ENCODE measurements at places on chromosomes 2 and 18. TPM values are rescaled to one million over a fixed set of nuclear protein-coding genes. Genes with fewer than 3 reads are reported as not detected.
A peak's percentile ranks its signal among the peaks of the same experiment; 100 is the strongest.

- no peaks in the 10 kb centered on the region for H3K36me3 ChIP-seq
- H3K4me3 ChIP-seq, result no peak overlapping the region
- no peaks in the 10 kb centered on the region for H3K4me1 ChIP-seq
- no peak for DNase-seq
- no peaks in the 10 kb centered on the region for H3K27me3 ChIP-seq
- no peak overlapping the region for H3K27ac ChIP-seq
Measured at GRCh38 chr2:214378455-214379103, 32.3 kb upstream of the VWC2L start.

DNA sequence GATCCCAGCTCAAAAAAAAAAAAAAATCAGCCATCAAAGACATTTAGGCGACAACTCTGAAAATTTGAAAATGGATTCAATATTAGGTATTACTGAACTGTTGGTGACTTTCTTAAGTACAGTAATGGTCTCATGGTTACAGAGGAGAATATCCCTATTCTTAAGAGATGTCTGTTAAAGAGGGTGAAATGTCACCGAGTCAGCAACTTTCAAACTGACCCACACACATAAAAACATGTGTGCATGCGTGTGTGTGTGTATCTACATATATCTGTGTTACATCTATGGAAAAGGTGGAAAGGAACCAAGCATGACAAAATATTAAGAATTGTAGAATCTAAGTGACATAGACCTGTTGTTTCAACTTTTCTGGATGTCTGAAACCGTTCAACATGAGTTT lies 41.6 kb upstream of the GLI2 start:
- H3K4me3 ChIP-seq, result no peak overlapping the region
- no peak for DNase-seq

- H3K4me3 ChIP-seq, result no peak overlapping the region
- peaks cover 5% of the 10 kb centered on the region for H3K36me3 ChIP-seq
- H3K4me1 ChIP-seq, result peaks cover 75% of the 10 kb centered on the region
- no peak overlapping the region for H3K27ac ChIP-seq
Measured at GRCh38 chr2:42125841-42126594, 43.1 kb upstream of the EML4 start.

DNA sequence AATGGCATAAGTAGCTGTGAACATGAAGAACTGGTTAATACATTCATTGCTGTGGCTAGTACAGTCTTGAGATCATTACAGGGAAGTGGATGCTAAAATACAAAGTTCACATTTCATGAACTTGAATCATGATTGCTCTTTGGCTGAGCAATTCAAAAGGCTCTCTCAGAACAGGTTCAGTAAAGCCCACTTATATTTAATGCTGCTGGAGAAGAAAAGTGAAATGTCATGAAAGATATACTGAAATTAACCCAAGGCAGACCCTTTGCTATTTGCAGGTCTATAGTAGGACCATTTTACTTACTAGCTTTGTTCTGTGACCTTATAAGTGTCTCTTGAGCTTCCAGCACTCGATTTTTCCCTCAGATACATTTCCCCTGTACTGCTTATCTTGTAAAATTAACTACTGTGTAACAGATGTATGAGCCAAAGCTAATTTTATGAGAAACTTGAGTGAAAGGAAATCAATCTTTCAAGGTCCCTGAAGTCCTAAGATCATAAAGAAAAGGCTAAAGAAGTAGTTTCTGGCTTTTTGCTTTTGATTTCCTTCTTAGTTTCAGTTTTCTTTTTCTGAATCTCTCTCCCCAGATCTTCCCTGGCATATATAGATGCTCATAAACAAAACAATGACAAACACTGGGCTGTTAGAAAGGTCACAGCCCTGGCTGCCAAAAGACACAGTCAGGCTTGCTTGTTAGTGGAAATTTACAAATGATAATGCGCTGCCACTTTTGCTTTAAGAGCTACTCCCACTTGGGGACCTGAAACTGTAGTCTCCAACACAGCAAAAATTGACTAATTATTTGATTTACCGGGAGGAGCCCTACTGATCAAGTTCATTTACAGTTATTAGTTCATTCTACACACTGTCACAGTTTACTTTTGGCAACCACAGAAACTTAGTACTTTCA lies 132.7 kb upstream of the XPO1 start:
- H3K4me3 ChIP-seq, result peak overlapping the region; percentile 10
- H3K4me1 ChIP-seq, result peaks cover 17% of the 10 kb centered on the region
- DNase-seq, result peak; percentile 51

- H3K4me1 ChIP-seq, result no peaks in the 10 kb centered on the region
- peaks cover 14% of the 10 kb centered on the region for H3K27me3 ChIP-seq
- no peak overlapping the region for H3K27ac ChIP-seq
- H3K4me3 ChIP-seq, result no peak overlapping the region
Measured at GRCh38 chr2:2950403-2950952, 427.1 kb downstream of the EIPR1 start.

- no peaks in the 10 kb centered on the region for H3K36me3 ChIP-seq
- no peak overlapping the region for H3K27ac ChIP-seq
- H3K4me1 ChIP-seq, result no peaks in the 10 kb centered on the region
Measured at GRCh38 chr2:17576802-17577201, 36.3 kb downstream of the VSNL1 start.

- H3K27ac ChIP-seq, result no peak overlapping the region
- H3K27me3 ChIP-seq, result no peaks in the 10 kb centered on the region
- no peak overlapping the region for H3K4me3 ChIP-seq
- DNase-seq, result no peak
- peaks cover 32% of the 10 kb centered on the region for H3K4me1 ChIP-seq
Measured at GRCh38 chr18:48845174-48845573, 105.6 kb downstream of the SMAD7 start.

GRCh38 chr2:191302459-191303139 lies 57.4 kb downstream of the MYO1B start:
- no peaks in the 10 kb centered on the region for H3K4me1 ChIP-seq
- H3K27ac ChIP-seq, result no peak overlapping the region
- no peak for DNase-seq
- no peaks in the 10 kb centered on the region for H3K36me3 ChIP-seq

The SCN9A gene
- not detected for total RNA-seq

The NEURL3 gene
- 0.48 TPM for total RNA-seq

The SERPINB3 gene
- not detected for total RNA-seq

The KCMF1 gene
- 105 TPM for total RNA-seq

The IL1RL2 gene
- 0.30 TPM for total RNA-seq

The FNDC4 gene
- total RNA-seq, result not detected

The WNT10A gene
- total RNA-seq, result 1.1 TPM
